EH (cell line): ENCODE measurements at places on chromosomes 4 and X.

DNA sequence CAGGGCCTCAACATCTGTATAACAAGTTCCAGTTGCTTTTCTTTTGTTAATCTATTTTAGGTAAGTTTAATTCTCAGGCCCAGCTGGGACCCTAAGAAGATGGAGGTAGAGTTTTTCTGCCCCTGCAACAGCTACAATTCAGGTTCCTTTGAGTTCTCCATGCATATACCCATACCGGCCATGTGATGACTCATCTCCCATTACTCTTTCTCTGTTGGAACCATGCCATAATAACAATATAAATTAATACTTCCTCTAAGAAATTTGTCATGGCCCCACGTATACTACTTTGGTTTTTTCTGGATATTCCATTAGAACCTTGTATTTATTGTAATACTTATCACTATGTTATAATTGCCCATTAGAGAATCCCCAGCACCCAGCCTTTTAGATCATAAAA, 1.3 kb upstream of the INTU start:
- DNase-seq: peak; percentile 33

GRCh38 chrX:13598877-13599276, 29.5 kb downstream of the EGFL6 start:
- no peak for DNase-seq

GRCh38 chrX:119757979-119758730, at the start of gene SOWAHD:
Gene SOWAHD (plus strand): TSS chrX:119758588. CDS start chrX:119758668, 80 bp downstream.
- peak; percentile 44 for DNase-seq

DNA sequence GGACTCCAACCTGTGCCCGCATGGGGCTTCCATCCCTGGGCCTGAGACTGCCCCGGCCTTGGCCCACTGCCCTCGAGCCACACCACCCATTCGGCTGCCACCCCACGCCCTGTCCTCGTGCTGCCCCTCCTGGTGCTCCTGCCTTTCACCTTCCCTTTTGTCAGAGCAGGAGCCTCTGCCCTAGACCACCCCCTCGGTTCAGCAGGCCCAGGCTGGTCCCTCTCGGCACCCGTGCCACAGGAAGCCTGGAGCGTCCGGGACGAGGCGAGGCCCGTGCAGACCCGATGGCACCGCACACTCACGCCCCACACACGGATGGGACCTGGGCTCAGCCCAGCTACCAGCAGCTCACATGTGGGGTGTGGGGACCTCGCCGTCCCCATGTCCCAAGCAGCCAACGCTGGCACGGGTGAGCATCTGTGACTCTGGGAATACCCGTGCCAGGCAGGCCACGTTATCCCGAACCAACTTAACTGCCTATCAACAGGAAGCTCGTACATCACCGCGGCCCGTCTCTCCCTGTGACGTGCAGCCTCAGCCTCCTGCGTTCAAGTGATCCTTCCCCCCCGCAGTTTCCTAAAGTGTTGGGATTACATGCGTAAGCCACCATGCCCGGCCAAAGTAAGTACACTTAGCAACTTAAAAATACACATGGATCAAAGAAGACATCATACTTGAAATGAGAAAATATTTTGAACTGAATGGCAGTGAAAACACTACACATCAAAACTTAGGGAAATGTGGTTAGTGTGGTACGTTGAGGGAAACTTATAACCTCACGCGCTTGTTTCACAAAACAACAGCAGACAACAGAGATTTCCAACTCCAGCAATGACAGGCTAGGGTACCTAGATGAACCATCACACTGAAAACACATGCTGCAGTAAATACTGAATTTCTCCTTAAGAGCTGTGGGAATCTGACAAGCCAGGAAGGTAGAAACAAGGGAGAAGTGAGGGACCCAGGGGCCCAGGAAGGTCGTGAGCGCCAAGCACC, 29.0 kb downstream of the LRPAP1 start:
- no peak for DNase-seq

GRCh38 chr4:81164126-81164525, 50.9 kb downstream of the PRKG2 start:
- DNase-seq: no peak

DNA sequence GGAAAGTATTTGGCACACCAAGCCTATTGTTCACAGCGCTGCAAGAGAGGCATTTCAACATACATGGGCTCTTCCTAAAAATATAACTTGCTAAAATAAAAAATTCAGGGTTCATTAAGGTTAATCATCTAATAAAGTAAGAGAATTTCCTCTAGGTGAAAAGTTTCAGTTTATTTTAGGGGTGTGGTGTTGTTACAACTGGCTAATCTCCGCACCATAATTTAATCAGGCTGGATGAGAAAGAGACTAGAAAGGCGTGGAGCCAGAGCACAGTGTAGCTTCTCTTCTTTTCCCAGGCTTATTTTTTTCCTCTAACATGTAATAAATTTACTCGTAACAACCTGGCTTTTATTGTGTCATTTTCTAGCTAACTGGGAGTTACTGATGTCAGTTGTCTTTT, 47.9 kb downstream of the FHL1 start:
- DNase-seq: no peak

DNA sequence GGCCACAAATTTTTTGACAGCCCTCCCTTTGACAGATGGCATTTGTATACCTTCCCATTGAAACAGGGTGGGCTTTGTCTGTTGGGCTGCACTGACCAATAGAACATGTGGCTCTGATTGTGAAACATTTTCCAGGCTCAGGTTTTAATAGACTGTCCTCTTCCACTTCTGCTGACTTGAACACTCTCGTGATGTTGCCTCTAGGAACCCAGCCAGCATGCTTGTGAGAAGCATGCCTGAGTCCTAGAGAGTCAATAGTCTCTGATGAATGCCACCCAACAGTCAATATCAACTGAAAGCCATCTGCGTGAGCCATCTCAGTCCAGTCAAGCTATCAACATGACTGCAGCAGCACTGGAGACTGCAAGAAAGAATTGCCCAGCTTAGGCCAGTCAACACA, 290.0 kb downstream of the SLC7A11 start:
- DNase-seq: peak; percentile 24

- DNase-seq: no peak
Observed at GRCh38 chrX:51851507-51852085, 41.8 kb upstream of the MAGED1 start.

GRCh38 chr4:99868126-99868596, 26.1 kb downstream of the LAMTOR3 start:
- DNase-seq: peak; percentile 71

DNA sequence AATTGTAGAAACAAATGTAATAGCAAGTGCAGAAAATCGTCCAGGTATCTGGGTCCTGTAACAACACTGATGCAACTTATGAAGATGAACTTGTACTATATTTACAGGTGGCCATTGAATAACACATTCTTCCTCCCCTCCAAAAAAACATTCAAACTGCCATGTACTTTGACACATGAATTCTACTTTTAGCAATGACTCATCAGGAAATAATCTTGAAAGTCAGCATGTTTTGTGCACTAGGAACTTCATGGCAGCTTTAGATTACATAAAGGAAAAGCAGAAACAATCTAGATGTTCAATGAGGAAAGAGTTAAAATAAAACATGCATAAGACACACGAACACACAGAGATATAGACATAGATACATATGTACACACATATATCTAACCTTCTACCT, 2.5 kb downstream of the PABPC1L2A start:
- no peak for DNase-seq

DNA sequence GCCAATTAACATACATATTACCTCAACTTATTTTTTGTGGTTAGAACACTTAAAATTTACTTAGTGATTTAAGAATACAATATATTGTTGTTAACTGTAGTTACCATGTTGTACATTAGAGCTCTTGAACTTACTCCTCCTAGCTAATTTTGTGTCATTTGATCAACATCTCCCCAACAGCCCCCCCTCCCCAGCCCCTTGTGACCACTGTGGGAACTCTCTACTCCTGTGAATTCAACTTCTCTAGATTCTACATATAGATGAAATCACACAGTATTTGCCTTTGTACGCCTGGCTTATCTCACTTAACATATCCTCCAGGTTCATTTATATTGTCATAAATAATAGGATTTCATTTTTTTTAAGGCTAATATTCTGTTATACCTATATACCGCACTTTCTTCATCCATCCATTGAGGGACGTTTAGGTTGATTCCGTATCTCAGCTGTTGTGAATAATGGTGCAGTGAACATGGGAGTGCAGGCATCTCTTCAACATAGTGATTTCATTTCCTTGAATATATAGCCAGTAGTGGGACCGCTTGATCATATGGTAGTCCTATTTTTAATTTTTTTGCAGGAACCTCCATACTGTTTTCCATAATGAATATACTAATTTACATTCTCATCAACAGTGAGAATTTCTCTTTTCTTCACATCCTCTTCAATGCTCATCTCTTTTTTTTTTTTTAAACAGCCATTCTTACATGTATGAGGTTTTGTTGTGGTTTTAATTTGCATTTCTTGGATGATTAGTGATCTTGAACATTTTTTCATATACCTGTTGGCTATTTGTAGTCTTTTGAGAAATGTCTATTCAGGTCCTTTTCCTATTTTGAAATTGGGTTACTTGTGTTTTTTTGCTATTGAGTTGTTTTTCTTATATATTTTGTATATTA, 66.8 kb downstream of the RAPGEF2 start:
- DNase-seq: no peak

- no peak for DNase-seq
Observed at GRCh38 chr4:16415751-16416150, 189.5 kb upstream of the TAPT1 start.

DNA sequence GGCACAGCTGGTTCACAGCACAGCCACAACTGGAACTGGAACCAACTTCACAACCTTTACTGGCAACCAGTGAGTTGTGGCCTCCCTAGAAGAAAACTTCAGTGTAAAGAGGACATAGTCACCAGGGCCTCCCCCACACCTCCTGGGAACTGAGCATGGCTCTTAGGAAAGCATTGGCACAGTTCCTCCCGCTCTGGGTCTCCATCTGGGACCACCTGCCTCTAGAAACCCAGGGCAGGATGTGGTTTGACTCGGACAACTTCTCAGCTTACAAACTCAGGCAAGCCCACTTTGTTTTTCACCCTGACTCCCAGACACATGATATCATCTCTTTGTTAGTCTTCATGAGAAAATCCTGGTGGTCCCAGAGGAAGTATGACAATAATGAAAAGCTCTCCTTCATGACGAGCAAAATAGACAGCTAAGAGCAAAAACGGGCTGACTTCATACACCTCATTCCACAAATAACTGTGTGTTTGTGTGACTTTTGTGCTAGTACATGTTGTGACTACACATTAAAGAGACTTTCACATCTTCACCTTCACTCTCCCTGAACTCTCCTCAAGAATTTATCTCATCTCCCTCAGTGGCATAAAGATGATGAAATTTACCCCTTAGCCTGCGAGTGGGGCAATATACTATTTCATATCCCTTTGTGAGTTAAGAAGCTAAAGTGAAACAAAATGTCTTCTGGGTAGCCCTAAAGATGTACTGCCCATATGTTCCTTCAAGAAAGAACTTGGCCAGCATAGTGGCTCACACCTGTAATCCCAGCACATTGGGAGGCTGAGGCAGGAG, 75.4 kb downstream of the SH3KBP1 start:
- DNase-seq: peak; percentile 17

DNA sequence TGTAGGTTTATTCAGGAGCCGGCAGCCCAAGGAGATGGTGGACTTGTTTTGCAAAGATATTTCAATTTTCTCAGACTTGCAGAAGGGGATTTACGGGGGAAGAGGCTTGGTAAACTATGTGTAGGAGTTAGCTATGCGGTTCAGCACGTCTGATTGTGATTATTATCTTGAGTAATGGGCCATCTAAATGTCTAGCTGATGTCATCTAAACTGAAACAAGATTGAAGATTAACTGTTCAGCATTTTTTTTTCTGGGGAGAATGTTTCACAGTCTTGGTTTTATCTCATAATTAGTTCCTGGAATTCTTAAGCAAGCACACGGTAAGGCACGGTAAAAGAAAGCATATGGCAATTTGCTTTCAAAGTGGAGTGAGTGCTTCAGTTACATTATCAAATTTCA, 207.3 kb upstream of the CXorf51B start:
- no peak for DNase-seq

DNA sequence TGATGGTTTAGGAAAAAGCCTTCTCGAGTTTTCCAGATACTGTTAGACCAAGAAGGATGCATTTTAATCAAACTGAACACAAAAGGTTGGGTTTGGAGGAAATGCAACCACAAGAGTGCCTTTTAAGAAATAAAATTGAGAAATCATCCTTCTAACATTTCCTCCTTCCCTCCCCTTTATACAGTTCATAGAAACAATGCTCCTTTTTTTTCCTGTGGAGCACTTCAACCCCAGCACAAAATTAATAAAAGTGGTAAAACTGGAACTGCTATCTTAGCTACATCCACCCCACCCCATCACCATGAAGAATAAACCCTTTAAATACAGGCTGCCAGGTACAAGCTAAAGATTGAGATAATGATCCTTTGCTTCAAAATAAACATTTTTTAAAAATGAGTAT, 211.1 kb downstream of the RELL1 start:
- DNase-seq: no peak

- DNase-seq: no peak
Observed at GRCh38 chr4:26930964-26931363, 70.3 kb downstream of the STIM2 start.

GRCh38 chr4:164952551-164952950, 24.9 kb downstream of the TRIM61 start:
- no peak for DNase-seq

DNA sequence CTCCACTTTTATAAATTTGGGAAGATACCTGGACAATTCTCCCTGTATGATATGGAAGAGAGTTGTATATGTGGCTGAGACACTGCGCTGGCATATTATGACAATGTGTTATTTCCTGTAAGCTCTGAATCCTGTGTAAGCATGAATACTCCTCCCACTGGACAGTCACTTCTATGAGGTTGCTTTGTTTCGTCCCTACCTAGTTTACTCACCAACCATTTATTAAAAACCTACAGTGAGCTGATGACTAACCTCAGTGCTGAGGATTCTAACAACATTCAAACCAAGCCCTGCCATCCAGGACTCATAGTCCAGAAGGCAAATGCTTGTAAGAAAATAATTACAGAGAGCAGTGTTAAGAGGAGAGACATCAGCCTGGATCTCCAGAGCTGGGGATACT, 1632.9 kb upstream of the TENM3 start:
- no peak for DNase-seq

DNA sequence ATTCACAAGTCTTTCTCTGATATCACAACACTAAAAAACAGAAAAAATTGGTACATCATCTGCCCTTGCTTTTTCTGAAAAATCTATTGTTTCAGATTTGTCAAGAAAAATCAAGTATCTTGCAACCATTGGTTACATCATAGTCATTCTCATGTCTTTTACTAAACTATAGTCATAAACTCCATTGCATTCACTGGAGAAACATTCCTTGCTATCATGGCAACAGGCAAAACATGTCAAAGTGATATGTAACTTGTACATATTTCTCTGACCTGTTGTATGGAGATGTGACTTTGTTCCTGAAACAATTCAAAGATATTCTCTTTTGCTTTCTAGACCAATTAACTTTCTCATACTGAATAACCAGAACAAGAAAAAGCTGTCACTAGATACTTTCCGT, 121.9 kb upstream of the ANK2 start:
- no peak for DNase-seq

GRCh38 chr4:154416190-154416547, 75.4 kb downstream of the DCHS2 start:
- peak; percentile 3 for DNase-seq

GRCh38 chrX:46036508-46036907, 508.7 kb downstream of the ZNF674 start:
- DNase-seq: no peak
